SK-N-SH (cell line): ENCODE measurements at places on chromosomes 5 and 9.

DNA sequence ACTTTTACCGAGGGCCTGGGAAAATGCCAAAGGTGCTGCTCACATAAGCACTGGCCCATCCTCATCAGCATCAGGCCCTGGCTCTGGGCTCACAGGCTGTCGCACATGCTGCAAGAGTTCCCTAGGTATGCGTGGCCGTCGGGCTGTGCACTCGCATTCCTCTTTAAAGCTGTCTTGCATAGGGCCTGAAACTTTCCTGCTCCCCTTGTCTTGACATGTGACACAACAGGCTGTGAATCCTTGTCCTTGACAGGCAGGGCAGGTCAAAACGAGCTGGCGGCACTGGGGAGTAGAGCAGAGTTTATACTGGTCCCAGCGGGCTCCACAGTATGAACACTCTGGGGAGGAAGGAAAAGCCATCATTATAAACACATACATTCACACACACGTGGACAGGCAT lies 30.7 kb downstream of the TSTD2 start:
- DNase-seq: no peak

DNA sequence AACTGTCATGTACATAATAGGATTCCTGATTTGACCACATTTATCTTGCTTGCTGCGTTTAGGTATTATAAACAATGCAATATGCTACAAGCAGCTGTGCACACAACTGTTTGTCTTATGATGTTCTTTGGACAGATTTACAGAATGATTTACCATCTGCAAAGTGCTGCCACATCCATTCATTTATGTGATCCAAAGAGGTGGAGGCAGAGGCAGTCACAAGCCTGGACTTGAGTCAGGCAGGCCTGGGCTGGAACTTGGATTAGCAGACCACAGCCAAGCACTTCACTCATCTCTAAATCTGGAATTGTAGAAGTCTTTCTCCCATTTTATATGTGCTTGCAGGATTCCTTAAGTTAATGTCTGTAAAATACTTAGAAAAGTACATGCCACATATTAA lies 149.0 kb downstream of the INSYN2B start:
- DNase-seq: no peak

DNA sequence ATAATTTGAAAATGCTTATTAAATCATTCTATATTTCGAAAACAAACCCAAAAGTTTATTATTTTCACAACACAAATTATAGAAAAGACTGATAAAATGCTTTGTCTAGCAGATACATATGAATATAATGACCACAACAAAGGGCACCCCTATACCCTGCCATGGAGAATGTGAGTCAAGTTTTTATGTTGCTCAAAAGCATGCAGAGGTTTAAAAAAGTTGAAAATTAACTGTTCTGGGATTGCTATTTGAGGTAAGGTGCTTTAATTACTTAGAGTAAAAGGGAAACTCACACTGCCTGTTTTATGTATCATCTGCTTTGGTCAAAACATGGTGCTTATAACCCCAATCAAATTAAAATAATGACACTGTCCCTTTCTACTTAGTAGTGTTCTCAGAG lies 41.0 kb downstream of the MLANA start:
- DNase-seq: no peak

DNA sequence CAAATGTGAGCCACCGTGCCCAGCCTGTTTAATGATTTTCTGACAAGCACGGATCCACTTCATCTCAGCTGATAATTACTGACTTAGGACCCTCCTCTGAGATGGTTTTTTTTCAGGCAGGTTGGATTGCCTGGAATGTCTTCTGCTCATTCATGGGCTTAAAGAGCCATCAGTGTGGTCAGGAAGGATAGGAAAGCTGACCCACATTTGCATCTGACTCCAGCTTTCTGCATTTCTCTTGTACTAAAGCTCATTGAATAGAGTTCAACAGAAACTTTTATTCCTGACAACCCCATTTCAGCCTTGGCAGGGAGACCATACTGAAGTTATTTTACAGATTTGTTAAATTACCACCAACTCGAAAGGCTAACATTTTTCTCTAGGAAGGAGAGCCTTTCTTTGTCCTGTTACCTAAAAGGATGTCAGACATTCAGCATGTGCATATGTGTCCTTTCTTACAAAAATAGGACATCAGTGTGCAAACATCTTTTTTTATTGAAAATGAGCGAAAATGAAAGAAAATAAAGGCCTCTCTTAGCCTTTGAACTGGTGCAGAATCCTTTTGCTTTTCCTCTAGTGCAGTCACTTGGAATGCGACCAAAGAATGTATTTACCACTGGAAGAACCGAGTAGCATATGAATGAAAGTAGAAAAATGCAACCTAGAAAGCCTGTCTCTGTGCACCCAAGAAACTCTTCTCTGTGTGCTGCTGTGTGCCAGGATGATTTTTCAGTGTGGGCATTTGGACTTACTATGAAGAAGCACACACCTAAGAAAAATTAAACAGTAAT lies 26.6 kb downstream of the ADCY2 start:
- no peak for DNase-seq
